ENCODE measurements at places on chromosomes 7 and 10. TPM values are rescaled to one million over a fixed set of nuclear protein-coding genes. Genes with fewer than 3 reads are reported as not detected.

The NACAD gene
- 4.2 TPM for total RNA-seq

The MSMB gene
- total RNA-seq: not detected

The OR2A14 gene
- total RNA-seq: not detected

The OR6V1 gene
- total RNA-seq: not detected

The ZC3HAV1L gene
- total RNA-seq: 23.7 TPM

The GPR158 gene
- 0.33 TPM for total RNA-seq

The RPEL1 gene
- total RNA-seq: not detected

The IL15RA gene
- 5.0 TPM for total RNA-seq

The UBE3C gene
- 89.1 TPM for total RNA-seq

The MBL2 gene
- not detected for total RNA-seq

The MLXIPL gene
- total RNA-seq: 0.39 TPM
